ENCODE measurements at places on chromosomes 3 and 15. TPM values are rescaled to one million over a fixed set of nuclear protein-coding genes. Genes with fewer than 3 reads are reported as not detected.

Gene GOLGA8J
- not detected for total RNA-seq

Gene KATNBL1
- total RNA-seq, result 42.3 TPM

Gene MESP1
- total RNA-seq, result 7.5 TPM

Gene P3H2
- not detected for total RNA-seq

Gene RGMA
- total RNA-seq, result not detected

Gene BFSP2
- not detected for total RNA-seq

Gene SHQ1
- 29.0 TPM for total RNA-seq

Gene IL17RC
- 0.27 TPM for total RNA-seq

Gene KNG1
- total RNA-seq, result not detected

Gene LMLN
- 4.3 TPM for total RNA-seq

Gene LRCH3
- 64.1 TPM for total RNA-seq

Gene INAFM2
- 17.9 TPM for total RNA-seq

Gene FANCD2OS
- not detected for total RNA-seq

Gene ANKUB1
- not detected for total RNA-seq

Gene NT5DC2
- 77.9 TPM for total RNA-seq

Gene ARHGAP11A
- total RNA-seq, result 103 TPM

Gene SCN5A
- total RNA-seq, result not detected

Gene FGD5
- total RNA-seq, result not detected

DNA sequence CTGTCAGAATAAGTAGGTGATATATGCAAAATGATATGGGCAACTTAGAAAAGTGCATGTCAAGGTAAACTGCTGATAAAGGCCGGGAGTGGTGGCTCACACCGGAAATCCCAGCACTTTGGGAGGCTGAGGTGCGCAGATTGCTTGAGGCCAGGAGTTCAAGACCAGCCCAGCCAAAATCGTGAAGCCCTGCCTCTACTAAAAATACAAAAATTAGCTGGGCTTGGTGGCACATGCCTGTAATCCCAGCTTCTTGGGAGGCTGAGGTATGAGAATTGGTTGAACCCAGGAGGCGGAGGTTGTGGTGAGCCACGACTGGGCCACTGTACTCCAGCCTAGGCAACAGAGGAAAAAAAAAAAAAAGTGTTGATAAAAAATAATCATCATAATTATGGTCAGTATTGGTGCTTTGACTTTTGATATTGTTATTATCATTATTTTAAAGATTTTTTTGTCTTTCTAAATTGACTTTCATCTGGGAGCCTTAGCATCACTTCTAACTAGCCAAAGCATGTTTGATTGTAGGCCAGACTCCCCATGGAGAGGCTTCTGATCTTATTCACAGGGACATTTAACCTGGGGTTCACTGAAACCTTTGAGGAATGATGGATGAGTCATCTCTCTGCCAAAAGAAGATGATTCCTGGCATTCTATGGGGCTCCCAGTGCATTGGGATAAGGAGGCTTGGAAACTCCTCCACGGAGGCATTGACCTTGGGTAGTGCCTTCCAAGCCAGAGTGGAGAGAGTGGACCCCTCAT, 5.6 kb downstream of the ZBTB38 start:
- no peak for DNase-seq

GRCh38 chr15:40412095-40412759, 6.6 kb downstream of the IVD start:
- DNase-seq, result no peak

- DNase-seq, result no peak
Observed at GRCh38 chr3:190502946-190503345, 10.9 kb upstream of the IL1RAP start.

GRCh38 chr3:45167011-45167911, 21.1 kb upstream of the CDCP1 start:
- DNase-seq, result peak; percentile 83

GRCh38 chr15:100920516-100921135, 1.5 kb downstream of the LRRK1 start:
- no peak for DNase-seq

- DNase-seq, result no peak
Observed at GRCh38 chr15:65106011-65106590, 8.9 kb downstream of the UBAP1L start.

DNA sequence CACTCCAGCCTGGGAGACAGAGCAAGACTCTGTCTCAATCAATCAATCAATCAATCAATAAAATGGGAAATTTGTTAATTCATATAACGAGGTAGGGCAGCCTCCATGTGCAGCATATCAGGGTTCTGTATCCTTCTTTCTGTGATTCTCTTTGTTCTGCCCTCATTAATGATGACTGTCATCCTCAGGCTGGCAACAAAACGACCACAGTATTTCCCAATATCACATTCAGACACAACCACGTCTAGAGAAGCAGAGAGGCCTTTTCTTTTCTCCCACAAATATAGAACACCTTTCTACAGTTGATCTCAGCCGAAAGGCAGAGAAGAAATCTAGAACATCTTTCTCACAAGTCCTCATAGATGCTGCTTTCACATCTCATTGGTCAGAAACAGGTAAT, 11.2 kb downstream of the CEP19 start:
- no peak for DNase-seq

DNA sequence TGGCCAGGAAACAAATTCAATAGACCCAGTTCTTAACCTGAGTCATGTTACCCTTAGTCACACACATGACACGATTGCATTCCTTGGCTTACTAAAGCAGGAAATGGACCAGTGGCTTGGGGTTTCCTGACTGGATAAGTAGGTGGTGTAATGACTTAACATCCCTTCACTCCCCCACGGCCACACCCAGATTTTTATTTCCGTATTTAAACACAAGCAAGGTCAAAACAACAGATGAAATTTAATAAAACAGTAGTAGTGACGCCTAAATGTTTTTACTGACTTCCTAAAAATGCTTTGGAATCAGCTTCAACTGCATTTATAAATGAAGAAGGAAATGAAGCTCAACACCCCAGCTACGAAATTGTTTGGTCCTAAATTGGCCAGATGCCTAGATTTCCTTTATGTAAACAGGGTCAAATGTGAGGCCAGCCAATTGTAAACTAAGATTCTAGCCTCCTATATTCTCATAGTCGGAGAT, 324.3 kb downstream of the CHST2 start:
- no peak for DNase-seq

GRCh38 chr3:25910997-25911396, 121.1 kb downstream of the OXSM start:
- no peak for DNase-seq

DNA sequence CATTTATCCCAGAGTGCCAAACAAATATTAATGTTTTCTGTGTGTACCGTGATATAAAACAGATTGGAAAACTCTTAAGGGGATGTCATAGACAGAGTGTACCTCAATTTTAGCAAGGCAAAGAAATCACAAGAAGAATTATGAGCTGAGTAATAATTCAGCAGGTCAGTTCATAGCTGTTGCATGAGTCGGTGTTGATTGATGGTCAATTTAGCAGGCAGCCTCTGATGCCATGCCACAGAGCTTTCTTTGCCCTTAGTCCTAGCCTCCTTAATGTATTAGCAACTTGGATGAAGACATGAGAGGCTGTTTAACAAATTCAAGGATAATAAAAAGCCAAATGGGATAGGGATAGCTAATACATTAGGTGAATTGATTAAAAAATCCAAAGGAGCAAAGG, 6.8 kb downstream of the SLC35A5 start:
- no peak for DNase-seq

DNA sequence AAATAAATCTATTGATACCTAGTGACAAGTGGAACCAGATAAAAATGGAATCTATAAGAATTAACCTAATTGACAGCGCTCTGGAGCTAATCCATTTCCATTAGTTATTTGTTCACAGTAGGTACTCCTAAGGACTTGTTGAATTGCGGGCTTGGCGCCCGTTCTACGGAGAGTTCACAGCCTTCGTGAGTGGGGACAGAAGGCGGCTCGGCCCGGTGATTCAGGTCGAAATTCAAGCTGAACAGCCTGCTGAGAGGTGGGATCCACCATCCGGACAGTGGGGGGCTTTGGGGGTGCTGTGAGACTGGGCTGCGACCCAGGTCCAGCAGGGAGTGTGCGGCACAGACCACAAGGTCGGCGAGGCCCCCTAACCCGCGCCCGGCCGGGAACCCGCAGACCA, 779 bp upstream of the CTNNB1 start:
- no peak for DNase-seq

DNA sequence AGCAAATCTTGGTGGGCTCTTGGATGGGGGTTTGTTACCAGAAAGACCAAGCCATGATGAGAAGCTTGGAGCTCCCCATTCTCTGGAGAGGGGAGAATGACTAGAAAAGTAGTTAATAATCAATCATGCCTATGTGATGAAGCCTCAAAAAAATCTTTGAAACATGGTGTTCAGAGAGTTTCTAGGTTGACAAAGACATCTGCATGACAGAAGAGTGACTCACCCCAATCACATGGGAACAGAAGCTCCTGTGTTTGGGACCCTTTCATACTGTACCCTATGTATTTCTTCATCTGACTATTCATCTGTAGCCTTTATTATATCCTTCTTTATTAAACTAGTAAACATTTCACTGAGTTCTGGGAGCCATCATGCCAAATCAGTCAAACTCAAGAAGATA, 87.4 kb downstream of the BCHE start:
- no peak for DNase-seq

DNA sequence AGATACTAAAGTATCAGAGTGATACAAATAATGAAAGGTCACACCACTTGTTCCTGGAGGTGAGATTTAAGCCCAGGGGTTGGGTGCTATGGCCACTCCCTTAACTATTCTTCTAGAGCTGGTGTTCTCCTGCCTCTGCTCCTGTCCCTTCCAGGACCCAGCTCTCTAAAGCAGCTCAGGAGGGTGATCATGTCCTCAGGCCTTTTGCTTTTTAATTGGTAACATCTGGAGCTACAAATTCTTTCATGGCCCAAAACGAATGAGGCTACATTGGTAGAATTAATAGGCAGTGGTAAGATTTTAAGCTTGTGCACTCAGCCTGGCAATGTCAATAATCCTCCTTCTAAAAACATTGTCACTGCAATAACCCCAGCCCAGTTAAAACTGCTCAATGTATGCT, 38.2 kb upstream of the CNOT10 start:
- no peak for DNase-seq

DNA sequence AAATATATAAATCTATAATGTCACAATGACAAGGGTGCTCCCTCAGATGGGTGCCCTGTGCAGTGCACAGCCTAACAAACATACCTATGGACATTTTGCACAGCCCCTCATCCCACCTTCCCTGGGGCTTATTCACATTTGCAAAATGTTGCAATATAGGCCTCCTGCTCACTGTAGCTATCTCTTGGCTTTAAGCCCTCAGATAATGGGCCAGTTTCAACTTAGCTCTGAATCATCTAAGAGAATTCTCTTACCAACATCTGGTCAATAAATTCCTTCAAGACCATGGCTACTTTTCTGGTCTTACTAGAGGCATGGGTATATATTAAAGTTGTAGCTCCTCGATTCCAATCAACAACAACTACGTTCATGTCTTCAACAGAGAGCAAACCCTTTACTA, 17.9 kb downstream of the LIPH start:
- no peak for DNase-seq

- no peak for DNase-seq
Observed at GRCh38 chr3:178532476-178532875, 3.8 kb upstream of the KCNMB2 start.

GRCh38 chr15:62212741-62213140, 47.7 kb upstream of the C2CD4B start:
- DNase-seq, result no peak

DNA sequence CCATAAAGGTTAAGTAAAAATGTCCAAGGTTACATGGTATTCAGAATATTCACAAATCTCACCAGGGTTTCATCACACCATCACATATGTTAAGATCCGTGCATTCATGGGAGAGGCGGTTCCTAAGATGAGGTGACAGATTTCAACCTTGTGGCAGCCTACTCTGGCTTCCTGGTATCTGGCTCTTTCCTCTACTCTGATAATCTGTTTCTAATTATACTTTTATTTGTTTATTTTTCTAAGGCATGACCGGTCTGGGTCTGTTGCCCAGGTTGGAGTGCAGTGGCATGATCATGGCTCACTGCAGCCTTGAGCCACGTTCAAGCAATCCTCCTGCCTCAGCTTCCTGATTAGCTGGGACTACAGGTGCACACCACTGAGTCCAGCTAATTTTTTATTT, 34.4 kb downstream of the RAF1 start:
- no peak for DNase-seq

- DNase-seq, result peak; percentile 22
Observed at GRCh38 chr3:188400494-188401243, 246.7 kb downstream of the LPP start.

DNA sequence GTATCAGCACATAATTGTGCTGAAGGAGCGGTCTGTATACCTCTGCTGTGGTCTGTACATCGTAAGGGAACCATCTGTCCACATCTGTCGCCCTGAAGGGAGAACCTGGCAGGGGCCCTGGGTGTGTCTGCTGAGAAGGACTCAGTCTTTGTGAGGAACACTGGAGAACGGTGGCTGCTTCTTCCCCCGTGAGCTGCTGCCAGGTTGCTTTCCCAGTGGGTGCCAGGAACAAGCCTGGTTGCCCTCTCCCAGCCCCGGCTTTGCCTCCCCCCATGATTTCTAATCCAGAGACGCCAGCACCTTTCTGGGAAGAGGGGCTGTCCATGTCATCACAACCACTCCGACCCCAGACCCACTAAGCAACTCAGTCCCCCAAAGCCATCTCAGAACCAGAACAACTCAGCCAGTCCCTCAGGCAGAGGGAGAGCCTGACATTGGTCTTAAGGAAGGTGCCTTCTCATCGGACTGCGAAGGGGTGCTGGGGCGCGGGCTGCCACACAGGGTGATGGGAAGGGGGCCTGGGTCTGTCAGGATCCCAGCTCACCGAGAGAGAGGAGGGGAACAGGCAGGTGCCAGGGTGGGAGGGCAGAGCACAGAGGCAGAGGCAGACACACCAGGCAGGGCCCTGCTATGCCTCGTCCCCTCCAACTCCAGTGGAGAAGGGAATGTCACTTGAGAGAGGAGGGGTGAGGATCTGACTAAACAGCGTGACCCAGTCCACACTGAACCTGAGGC, 8.5 kb downstream of the TNK2 start:
- no peak for DNase-seq
